Activated CD8-positive, alpha-beta T cell treated with anti-CD3 and anti-CD28 coated beads, Interleukin-2, amount 10 ng/mL, durations not matched to agents 7 days and 5 days (primary cell): ENCODE measurements at places on chromosomes 3 and 15.

- DNase-seq: no peak
These were observed 51.2 kb downstream of the HACD2 start for GRCh38 chr3:123533554-123534159.

GRCh38 chr3:101784855-101785613, 6.0 kb downstream of the NXPE3 start:
- no peak for DNase-seq

GRCh38 chr3:14410503-14411165, 8.2 kb downstream of the SLC6A6 start:
- DNase-seq: peak; percentile 41

- DNase-seq: no peak
These were observed 5.9 kb downstream of the SLC49A4 start for GRCh38 chr3:122800706-122801237.

- no peak for DNase-seq
These were observed 52.9 kb upstream of the CAPN7 start for GRCh38 chr3:15153103-15153502.

- no peak for DNase-seq
These were observed 27.4 kb downstream of the CLK3 start for GRCh38 chr15:74642734-74643664.

DNA sequence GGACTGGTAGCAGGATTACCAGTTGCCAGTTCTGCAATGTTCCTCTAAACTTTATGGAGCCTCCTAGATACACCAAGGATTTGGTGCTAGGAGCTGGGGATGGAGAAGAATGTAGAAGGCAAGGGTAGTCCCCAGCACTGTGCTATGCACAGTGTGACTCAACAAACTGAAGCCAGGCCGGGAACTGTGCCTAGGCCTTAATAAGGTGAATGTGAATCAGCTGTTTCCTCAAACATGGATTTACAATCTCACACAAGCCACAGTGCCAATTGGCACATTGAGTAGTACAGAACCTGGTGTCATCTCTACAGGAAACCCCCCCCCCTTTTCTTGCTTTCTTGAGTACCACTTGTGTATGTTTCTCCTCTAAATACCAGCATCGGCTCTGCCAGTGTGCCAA, 32.5 kb downstream of the MRPS25 start:
- no peak for DNase-seq

- no peak for DNase-seq
These were observed 218.3 kb downstream of the FHIT start for GRCh38 chr3:61032991-61033390.

DNA sequence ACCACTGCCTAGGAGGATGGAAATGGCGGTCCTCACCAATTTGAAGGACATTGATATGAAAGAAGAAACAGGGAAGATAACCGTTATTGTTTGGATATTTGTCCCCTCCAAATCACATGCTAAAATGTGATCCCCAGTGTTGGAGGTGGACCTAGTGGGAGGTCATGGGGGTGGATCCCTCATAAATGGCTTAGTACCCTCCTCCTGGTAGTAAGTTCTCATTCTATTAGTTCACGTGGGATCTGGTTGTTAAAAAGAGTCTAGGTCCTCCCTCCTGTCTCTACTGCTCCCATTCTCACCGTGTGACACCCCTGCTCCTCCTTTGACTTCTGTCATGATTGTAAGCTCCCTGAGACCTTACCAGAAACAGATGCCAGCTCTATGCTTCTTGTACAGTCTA, 30.5 kb downstream of the TLNRD1 start:
- no peak for DNase-seq

DNA sequence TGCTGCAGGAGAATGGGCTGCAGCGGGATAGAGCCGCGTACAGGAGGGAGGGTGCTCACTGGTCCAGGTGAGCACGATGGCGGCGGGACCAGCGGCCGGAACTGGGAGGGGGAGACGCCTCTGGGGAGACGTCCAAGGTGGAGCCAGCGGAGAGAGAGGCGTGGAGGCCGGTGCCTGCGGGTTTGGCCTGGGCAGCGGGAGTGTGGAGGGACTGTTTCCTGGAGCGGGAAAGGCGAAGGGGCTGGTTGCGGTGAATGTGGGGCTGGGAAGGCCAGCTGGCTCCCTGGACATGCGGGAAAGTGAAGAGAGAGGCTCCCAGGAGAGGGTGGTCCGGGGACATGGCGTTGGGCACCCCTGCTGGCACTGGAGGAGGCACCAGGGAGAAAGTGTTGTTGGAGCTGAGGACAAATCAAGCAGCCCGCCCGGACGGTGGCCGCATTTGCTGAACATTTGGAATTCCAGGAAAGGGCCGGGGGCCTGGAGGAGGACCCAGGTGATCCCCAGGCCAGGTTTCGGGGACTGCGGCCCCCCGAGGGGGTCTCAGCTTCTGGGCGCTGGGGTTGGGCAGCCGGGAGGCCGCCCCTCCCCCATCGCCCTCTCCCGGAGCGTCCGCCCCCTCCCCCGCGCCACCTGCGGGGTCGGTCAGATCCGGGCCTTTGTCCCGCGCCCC, 34.3 kb downstream of the DNAJB8 start:
- DNase-seq: no peak

DNA sequence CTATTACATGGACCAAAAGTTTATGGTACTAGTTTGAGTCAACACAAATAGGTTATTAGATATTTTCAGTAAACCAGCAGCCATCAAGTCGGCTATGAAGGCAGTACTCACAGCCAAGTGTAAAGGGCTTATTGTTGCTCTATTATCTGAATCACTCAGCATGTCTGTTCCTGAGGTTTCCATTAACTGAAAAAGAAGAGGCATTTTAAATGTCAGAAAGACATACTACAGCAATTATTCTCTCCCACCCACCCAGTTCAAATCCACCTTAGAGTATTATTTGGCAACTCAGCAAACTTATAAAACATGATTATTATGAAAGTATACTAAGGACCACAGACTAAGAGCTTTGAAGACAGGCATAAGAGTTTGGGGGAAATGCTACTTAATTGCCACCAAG, 93.1 kb downstream of the BTD start:
- no peak for DNase-seq

DNA sequence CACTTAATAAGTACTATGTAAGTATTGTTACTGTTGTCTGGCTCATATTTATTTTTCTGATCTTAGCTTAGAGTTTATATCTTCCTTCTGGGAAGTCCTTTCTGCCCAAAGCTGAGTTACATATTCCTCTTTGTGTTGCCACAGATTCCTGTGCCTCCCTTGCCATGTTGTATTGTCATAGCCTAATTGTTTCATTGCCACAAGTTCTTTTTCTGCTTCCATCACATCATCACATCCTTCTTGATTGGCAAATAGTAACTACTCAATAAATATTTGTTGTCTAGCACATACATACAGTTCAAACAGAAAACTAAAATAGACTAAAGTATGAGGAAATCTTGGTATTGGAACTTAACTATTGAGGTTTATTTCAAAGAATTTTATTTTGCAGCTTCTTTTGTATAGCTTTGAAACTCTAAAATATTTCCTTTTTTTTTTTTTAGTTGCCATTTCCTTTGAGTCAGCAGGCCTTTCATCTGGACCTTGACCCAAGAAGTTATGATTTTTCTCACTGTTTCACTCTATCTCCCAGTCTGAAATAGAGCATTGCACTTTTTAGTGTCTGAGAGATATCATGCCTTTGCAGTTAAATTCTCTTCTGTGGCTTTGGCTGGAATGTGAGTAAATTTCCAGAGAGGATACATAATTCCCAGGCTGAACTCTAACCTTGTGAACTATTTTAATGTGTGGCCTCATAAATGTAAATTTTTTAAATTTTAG, 98.2 kb downstream of the ZNF609 start:
- DNase-seq: no peak

- no peak for DNase-seq
These were observed 361.5 kb upstream of the KCNH8 start for GRCh38 chr3:18786650-18787323.

GRCh38 chr3:80580146-80580545, 812.3 kb upstream of the ROBO1 start:
- DNase-seq: no peak

- DNase-seq: no peak
These were observed 259.8 kb upstream of the CTDSPL start for GRCh38 chr3:37601832-37602231.

GRCh38 chr3:194130807-194131589, 5.0 kb upstream of the HES1 start:
- DNase-seq: peak; percentile 30

GRCh38 chr3:184629555-184630160, 68.1 kb downstream of the EPHB3 start:
- no peak for DNase-seq

- DNase-seq: no peak
These were observed 2.9 kb downstream of the ABHD5 start for GRCh38 chr3:43693594-43693993.

DNA sequence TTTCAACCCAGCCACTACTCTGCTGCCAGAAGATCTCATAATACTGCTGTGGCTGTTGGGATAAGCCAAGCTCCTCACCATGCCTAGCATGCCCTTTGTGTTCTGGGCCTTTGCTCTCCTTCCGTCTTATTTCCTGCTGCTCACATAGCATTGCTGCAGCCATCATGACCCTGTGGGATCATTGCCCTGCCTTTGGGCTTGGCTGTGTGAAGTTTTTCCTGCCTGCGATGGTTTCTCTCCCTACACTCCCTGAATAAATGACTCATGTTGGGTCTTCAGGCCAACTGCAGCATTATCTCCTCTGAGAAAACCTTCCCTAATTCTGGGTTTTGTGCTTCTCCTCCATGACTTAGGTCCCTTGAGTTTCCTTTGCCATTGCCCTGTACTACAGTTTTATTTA, 20.8 kb upstream of the TRA2B start:
- DNase-seq: no peak

DNA sequence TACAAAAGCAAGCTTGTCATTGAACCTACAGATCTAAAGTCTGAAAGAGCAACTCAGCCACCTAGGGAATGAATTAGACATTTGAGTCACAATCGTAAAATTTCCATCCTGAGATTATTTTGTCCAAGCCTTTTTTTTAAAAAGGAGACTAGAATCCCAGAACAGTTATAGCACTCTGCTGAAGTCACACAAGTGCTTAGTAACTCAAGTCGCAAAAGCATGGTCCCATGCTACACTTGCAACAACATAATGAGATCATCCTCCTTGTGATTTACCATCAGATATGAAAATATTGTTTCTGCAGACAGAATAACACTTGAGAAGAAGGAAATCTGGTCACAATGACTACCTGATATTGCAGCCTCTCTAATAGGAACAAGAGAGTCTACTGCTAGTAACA, 106.7 kb downstream of the ZIC4 start:
- DNase-seq: no peak

GRCh38 chr15:87682527-87682926, 574.0 kb downstream of the NTRK3 start:
- no peak for DNase-seq

- peak; percentile 56 for DNase-seq
These were observed 104.2 kb downstream of the CBLB start for GRCh38 chr3:105764378-105765307.

- DNase-seq: peak; percentile 83
These were observed 8.6 kb downstream of the FBXL22 start for GRCh38 chr15:63605816-63606215.

DNA sequence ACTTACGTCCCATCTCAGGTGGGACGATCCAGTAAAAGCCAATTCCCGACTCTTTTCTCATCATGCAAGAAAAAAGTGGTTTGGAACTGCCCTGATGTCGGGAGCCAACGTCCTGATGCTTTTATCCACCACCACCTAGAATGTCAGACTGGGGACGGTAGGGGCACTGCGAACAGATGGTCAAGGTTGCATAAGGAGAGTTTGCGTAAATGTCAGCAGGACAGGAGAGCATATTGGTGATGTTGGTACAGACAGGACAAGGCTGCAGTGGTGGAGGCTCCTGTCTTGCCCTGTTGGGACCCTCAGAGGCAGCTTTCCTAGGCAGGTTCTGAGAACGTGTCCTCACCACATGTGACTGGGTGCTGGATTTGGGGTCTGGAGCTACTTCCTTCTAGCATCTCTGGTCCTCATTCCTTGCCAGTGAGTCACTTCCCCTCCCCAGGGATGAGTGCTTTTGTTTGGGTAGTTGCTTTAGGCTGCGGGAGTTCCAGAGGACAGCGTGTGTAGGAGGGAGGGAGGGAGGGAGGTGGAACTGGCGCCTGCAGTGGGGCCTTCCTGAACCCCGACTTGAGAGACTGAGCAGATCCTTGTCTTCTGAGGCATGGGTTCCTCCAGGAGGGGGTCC, 21.0 kb downstream of the THSD4 start:
- no peak for DNase-seq

DNA sequence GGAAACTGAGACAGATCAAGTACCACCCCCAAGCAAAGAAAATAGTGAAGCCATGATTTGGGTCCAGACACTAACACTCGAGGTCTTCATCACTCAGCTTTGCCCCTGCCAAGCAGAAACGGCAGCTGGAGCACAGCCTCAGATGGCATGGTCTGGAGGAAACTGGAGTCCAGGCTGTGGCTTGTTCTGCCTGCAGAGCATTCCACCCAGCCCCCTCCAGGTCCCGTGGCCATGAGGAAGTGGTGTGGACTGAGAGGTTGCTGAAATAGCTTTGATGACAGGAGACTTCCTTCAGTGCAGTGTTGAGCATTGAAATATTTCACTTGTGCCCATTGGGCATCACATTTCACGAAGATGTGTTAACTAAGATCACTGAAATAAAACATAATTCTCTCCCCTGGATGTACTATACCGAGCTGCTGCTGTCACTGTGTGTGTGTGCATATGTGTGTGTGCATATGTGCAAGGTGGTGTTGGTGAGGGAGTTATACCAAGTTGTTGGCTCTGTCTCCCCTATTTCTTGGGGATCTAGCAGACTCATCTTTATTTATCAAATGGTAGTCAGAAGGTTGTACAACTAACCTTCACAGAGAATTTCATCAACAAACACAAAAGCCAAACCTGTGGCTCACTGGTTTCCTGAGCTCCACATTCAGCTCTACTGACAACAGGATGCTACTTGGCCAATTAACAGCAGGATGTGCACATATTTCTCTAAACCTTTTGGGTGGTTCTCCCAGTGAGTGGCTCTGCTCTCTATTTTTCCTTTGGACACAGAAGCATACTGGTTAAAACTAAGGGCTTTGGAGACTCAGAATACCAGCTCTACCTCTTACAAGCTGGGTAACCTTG, 660.1 kb upstream of the CFAP20DC start:
- peak; percentile 71 for DNase-seq

- no peak for DNase-seq
These were observed 44.8 kb downstream of the SERPINI1 start for GRCh38 chr3:167780214-167780883.

DNA sequence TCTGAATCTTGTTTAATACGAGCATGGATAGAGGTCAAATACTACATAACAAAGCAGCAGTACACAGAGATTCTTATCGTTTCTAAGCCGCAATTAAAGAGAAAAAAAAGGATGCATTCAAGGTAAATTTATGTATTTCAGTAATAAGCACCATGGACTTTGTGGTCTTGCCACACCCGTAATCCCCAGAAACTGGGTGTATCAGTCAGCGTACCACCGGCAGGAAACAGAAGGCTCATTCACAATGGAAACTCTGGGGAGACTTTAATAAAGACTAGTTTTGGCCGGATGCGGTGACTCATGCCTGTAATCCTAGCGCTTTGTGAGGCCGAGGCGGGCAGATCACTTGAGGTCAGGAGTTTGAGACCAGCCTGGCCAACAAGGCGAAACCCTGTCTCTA, 81.9 kb upstream of the ZNF280D start:
- DNase-seq: no peak

- no peak for DNase-seq
These were observed 1.1 kb upstream of the GPR62 start for GRCh38 chr3:51954105-51954504.

- DNase-seq: no peak
These were observed 21.7 kb downstream of the SLC6A1 start for GRCh38 chr3:11014253-11014652.
